ENCODE measurements at places on chromosomes 7 and 10.

DNA sequence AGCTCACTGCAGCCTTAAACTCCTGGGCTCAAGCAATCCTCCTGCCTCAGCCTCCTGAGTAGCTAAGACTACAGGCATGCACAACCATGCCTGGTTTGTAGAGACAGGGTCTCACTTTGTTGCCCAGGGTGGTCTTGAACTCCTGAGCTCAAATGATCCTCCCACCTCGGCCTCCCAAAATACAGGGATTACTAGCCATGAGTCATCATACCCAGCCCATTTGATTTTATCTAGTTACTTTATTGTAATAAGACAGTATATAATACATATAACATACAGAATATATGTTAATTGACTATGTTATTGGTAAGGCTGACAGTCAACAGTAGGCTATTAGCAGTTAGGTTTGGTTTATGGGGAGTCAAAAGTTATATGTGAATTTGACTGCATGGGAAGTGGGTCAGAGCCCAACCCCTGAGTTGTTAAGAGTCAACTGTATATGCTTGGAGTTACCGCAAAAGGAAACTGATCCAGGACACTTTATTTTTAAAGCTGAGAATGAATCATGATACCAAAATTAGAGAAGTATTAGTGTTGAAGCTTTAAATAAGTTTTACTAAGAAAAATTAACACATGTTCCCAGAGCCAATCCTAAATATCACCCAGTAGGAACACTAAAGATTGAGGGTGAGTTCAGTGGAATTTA lies 20.7 kb upstream of the KMT2E start:
- no peak for DNase-seq

DNA sequence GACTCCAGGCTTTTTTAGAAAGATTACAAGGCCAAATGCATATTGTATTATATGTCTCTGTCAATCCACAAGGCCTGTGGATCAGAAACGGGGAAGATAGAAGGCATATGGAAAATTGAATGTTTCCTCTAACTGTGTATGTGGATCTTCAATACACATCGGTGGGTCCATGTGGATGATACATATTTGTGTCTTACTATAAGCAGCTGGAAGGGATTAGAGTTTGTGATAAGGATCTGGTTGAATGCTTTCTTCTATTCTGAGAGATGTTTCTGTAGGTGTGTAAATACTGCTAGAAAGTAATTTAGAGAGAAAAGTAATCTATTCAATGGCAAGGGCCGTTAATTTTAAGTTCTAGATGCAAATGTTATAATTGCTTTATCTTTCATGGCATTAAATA lies 137.8 kb upstream of the AKR1E2 start:
- DNase-seq: no peak

DNA sequence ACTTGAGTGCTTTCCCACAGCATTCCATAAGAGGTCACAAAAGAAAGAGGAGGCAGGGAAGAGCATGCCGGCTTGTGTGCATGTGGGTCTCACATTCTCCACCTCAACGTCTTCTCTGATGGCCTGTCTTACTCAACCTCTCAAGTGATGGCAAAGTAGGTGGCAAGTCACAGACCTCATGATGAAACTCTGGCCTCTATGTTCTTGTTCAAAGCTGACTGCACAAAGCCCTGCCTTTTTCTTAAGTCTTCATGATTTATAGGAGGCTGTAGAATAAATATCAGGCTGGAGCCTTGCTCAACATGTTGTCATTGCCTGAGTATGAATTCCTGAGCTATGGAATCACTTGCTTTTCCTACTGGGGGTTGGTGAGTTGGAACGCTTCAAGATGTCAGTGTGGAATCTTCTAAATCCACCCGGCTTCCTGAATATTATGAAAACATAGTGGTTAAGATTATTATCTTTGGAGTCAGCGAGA lies 213.6 kb upstream of the INHBA start:
- DNase-seq: no peak

- DNase-seq: peak; percentile 28
These were observed 11.1 kb upstream of the INA start for GRCh38 chr10:103265717-103266329.

GRCh38 chr10:132876993-132877431 lies 65.4 kb downstream of the CFAP46 start:
- DNase-seq: no peak

GRCh38 chr7:81859433-81859832 lies 89.6 kb upstream of the HGF start:
- no peak for DNase-seq

GRCh38 chr7:157432957-157433576 lies 96.3 kb downstream of the DNAJB6 start:
- DNase-seq: peak; percentile 22

- no peak for DNase-seq
These were observed 51.1 kb downstream of the CYP26A1 start for GRCh38 chr10:93124580-93125318.

GRCh38 chr10:5036511-5036910 lies 32.9 kb upstream of the AKR1C2 start:
- DNase-seq: no peak

GRCh38 chr7:95859429-95859828 lies 87.1 kb downstream of the DYNC1I1 start:
- DNase-seq: no peak

DNA sequence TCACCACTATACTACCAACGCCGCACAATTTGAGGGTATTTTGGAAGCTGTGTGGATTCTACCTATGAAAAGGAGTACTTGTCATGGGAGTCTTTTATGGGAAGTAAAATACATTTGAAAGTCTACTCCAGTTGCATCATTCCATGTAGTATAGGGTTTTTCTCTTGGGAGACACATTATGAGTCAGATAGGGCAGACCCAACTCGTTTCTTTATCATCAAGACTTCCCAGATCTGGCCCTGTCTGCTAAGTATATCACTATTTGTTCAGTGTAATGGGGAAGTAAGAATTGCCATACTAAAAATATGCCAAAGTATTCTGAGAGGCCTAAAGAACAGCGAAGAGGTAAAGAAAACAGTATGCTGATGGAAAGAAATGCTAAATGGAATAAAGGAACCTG lies 144.2 kb downstream of the SPAG6 start:
- no peak for DNase-seq

- DNase-seq: no peak
These were observed 128.1 kb upstream of the UNC5B start for GRCh38 chr10:71084061-71084817.

- no peak for DNase-seq
These were observed 236.3 kb downstream of the KLF6 start for GRCh38 chr10:3548702-3549101.

GRCh38 chr7:99789441-99790070 lies 5.6 kb upstream of the CYP3A4 start:
- no peak for DNase-seq

GRCh38 chr7:81754918-81755696 lies 14.7 kb downstream of the HGF start:
- DNase-seq: no peak

GRCh38 chr10:703118-703517 lies 13.7 kb upstream of the DIP2C start:
- DNase-seq: no peak

DNA sequence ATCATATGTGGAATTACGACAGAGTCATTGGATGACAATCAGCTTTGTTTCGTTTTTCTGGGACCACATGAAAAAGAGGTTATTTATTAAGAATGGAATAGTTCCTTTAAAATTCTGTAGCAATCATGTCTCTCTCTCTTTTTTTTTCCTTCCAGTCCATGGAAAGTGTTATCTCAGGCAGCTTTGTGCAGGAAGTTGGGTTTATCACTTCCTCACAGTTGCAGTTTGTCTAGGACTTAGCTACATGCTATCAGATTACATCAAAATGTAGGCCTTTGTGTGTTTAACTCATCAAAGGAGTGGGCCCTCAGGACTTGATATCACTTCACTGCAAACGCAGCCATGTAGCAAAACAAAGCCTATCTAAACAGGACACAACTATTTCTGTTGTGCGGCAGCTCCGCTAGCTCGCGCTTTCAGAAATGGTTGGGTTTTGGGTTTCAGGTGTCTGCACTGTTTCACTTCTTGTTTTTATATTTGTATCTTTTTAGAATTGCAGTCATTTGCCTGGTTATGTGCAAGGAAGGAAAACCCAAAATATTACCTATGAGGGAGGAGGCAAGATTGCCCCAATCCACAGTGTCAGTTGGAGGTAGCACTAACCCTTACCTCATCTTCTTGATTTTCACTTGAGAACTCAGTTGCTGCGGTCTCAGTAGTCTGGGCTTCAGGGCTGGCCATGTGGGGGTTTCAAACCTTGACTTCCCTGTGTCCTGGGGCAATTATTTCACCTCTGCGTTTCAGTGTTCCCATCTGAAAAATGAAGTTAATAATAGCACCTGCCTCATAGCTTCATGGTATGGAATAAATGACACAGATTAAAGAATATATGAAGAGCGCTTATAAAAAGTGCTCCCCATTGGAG lies 66.7 kb downstream of the HHEX start:
- peak; percentile 44 for DNase-seq

- no peak for DNase-seq
These were observed 307.5 kb downstream of the LRMDA start for GRCh38 chr10:75738924-75739323.

DNA sequence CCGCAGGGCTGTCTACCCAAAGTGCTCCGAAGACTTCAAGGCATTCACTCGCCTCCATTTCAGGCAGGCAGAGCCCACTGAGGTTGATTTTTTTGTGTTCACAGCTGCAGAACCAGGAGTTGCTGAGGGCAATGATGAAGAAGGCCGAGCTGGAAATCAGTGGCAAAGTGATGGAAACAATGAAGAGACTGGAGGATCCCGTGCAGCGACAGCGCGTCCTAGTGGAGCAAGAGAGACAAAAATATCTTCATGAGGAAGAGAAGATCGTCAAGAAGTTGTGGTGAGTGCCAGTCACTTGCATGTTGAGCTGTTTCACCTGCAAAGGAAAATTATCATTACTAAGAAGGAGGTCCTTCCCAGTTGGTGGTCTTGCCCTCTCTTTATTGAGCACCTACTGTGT lies 210.5 kb downstream of the ARHGAP21 start:
- peak; percentile 36 for DNase-seq

GRCh38 chr7:5597772-5598171 lies 174.1 kb upstream of the TNRC18 start:
- DNase-seq: no peak

GRCh38 chr7:131555552-131556052 lies 826 bp downstream of the PODXL start:
- no peak for DNase-seq

GRCh38 chr7:30321089-30321881 lies 36.9 kb downstream of the ZNRF2 start:
- peak; percentile 20 for DNase-seq

DNA sequence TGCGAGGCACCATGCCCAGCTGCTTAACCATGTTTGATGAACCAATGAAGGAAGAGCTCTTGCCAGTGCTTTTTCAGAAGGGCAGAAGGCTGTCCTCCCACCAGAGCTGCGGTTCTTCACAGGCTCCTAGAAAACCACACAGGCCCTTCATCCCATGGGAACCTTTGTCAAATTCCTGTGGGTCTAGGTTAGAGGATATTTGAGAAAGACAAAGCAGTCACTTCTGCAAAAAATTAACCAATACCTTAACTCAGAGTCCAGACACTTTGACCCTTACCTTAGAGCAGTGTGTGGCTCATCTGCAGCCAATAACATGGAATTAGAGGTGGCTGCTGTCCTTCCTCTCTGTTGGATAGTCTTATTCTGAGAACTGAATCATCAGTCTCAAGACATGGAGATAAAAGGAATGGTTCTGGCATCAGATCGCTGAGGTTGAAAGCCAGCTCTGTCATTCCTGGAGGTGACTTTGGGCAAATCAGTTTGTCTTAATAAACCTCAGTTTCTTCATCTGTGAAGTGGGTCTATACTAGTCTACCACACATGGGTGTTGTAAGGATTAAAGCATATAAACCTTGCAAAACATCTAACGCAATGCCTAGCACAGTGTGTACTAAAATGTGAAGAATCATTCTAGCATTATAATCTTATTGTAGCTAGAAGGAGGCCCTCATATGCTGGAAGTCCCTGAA lies 65.1 kb upstream of the PIP4K2A start:
- DNase-seq: no peak

- no peak for DNase-seq
These were observed 51.6 kb downstream of the CDK13 start for GRCh38 chr7:40001649-40002048.

- no peak for DNase-seq
These were observed 21.0 kb downstream of the MPP7 start for GRCh38 chr10:28281726-28282315.

DNA sequence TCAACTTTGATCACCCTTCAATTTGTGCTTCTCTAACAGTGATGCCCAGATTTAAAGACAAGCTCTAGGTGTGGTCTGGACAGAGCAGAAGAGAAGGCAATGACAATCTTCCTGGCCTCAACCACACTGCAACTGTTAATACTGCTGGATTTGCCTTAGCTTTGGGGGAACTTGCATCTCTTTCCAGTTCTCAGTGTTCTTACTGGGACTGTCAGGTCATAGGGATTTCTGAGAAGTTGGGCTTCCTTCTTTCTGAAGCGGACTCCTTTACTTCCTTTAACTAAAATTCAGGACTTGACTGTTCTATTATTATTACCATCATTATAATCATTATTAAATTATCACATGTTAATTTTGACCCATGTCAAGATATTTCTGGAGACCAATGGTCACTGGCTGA lies 80.8 kb downstream of the OSBPL3 start:
- no peak for DNase-seq

- DNase-seq: no peak
These were observed 92.4 kb downstream of the SEMA3A start for GRCh38 chr7:84102213-84102612.

DNA sequence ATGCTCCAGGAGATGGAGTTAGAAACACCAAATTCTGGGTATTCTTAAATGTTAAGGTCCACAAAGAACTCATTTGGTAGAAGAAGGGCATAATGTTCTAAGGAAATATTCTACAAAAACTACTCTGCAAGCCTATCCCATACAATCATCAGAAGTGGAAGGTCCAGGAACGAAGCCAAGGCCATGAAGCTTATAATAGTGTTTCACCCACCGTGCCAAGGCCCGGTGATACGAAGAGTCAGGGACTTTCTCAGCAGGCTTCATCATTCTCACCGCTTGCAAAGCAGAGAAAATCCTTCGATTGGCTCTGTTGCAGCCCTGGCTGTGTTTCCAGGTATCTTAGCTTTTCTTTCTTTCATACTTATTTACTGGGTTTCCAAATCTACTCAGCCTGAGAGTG lies 351.9 kb upstream of the CELF2 start:
- no peak for DNase-seq

DNA sequence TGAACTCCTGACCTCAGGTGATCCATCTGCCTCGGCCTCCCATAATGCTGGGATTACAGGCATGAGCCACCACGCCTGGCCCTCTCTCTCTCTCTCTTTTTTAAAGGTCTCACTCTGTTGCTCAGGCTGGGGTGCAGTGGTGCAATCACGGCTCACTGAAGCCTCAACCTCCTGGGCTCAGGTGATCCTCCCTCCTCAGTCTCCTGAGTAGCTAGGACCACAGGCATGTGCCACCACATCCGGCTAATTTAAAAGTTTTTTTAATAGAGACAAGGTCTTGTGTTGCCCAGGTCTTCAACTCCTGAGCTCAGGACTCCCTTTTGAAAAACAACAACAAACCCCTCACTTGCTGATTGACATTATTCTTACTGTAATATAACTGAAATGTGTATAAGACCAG lies 11.6 kb downstream of the PALD1 start:
- no peak for DNase-seq

- DNase-seq: no peak
These were observed 2.2 kb downstream of the TMEM120A start for GRCh38 chr7:75992083-75992755.
